ENCODE measurements at places on chromosomes 5 and 9.

- DNase-seq, result no peak
Observed at GRCh38 chr9:112086627-112087026, 88.5 kb downstream of the SUSD1 start.

DNA sequence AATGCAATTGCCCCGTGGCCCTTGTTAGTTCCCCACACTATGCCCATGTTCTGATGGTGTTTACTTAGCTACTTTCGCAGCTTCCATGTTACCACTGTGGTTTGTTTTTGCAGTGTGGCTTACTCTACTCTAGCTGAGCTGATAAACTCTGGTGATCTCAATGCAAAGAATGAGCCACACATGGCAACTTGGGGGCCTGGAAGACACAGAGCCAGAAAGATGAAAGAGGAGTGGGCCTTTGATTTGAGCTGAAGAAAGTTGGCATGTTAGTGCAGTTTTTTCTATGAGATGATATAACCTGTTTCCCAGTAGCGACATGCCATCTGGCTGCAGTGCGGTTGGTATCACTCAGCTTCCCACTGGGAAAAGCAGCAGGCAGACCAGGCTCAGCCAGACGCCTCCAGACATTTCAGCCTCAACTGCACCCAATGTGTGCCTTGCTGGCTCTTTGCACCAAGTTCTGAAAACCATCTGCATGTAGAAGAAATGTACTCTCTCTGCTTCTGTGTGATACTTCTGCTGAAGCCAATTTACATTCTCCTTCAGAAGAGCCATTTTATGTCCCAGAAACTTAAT lies 329.4 kb downstream of the ARHGEF28 start:
- DNase-seq, result no peak

- DNase-seq, result no peak
Observed at GRCh38 chr5:93909356-93909755, 168.0 kb upstream of the POU5F2 start.

DNA sequence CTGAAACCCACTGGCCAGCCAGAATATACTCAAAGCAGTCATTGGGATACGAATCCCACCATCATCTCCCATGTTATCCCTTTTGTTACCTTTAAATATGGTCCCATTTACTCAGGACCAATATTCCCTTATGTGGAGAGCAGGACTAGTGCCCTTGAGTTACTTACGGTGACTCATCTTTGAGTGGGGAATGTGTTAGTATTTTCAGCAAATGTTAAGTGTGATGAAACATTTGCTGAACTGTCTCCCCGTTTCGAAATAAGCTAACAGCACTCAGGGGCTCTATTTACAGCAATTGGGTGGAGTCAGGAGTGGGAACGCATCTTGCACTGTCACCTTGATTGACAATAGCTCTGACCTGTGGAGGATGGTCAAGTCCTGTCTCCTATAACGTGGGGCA lies 67.4 kb downstream of the CTSL start:
- DNase-seq, result no peak

DNA sequence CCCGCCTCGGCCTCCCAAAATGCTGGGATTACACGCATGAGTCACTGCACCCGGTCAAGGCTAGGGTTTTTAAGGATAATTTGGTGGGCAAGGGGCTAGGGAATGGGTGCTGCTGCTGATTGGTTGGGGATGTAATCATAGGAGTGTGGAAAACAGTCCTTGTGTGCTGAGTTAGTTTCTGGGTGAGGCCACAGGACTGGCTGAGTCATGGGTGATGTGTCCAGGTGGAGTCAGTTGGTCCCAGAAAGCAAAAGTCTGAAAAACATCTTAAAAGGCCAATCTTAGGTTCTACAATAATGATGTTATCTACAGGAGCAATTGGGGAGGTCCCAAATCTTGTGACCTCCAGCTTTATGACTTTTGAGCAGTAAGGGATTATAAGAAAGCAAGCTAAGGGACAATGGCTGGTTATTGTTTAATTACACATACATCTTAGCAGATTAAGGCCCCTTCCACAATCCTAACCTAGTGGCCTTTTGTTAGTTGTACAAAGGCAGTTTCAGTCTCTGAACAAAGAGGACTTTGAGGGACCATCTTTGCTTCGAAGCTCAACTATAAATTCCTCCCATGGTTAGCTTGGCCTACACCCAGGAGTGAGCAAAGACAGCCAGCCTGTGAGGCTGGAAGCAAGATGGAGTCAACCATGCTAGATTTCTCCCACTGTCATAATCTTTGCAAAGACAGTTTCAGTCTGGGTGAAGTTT lies 5.5 kb upstream of the AOPEP start:
- no peak for DNase-seq

- no peak for DNase-seq
Observed at GRCh38 chr9:81558091-81558830, 131.1 kb downstream of the TLE1 start.

DNA sequence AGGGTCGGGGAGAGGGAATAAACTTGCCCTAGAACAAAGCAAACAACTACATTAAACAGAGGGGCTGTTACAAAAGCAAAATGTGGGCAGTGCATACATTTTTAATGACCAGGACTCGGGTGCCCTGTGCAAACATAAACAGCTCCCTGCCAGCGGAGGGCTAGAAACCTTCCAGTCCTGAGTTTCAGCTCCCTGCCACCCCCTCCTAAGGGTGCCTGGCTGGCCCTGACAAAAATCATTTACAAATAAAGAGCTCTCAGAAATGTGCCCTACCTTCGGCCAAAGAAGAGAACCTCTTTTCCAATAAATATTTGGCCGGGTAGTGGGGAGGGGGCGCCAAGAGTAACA lies 29.5 kb downstream of the FOXD1 start:
- no peak for DNase-seq

DNA sequence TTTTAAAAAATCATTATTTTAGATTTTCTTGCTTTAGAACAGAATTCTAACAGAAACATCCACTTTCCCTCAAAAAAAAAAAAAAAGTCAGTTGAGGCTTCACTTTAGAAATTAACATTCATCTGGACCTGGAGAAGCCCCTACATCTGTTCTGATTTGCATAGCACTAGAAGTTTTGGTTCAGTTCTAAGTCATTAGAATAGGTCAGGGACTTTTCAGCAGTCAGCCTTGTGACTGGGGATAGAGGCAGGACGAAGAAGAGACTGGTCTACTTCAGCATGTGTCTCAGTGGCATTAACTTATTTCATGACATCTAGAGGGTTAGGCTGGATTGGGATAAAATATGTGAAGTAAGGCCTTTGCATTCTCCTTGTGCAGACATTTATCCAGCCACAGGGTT lies 215.8 kb upstream of the DAB2 start:
- no peak for DNase-seq

GRCh38 chr9:127013597-127013996 lies 99.0 kb downstream of the RALGPS1 start:
- DNase-seq, result no peak

- no peak for DNase-seq
Observed at GRCh38 chr5:83388608-83389007, 82.9 kb upstream of the VCAN start.

DNA sequence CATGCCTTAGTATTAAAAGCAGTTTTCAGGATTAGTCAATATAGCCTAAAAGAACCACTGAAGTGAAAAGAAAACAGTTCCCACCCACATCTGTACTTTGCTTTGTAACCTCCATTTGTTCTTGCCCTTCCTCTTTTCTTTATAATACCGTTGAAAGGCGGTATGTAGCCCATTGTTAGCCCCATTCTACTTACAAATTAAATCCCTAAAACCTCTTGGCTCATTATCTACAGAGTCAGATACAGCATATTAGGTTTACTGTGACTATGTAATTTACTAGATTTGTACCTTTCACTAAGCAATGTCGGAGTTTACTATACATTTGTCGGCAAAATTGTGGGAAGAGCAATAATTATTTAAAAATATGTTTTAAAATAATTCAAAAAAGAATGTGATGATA lies 17.3 kb downstream of the ALDH1A1 start:
- no peak for DNase-seq

DNA sequence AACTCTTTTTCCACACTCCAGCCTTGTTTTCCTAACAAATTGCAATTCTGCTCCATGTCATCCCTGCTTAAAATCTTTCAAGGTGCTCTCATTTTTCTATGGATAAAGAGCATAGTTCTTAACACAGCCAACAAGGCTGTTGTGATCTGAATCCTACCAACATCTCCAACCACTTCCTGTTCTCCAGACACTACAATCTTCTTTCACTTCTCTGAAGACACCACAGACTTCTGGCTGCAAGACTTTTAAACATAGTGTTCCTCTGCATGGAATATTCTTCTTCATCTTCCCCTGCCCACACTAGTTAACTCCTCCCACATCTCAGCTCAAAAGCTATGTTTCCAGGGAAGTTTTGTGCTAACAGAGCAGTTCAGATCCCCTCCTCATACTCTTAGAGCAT lies 404.8 kb downstream of the MAN2A1 start:
- DNase-seq, result no peak
